HFFc6 (cell line): ENCODE measurements at places on chromosomes 4 and X.

GRCh38 chr4:86512631-86513030 lies 81.5 kb upstream of the PTPN13 start:
- DNase-seq = no peak

DNA sequence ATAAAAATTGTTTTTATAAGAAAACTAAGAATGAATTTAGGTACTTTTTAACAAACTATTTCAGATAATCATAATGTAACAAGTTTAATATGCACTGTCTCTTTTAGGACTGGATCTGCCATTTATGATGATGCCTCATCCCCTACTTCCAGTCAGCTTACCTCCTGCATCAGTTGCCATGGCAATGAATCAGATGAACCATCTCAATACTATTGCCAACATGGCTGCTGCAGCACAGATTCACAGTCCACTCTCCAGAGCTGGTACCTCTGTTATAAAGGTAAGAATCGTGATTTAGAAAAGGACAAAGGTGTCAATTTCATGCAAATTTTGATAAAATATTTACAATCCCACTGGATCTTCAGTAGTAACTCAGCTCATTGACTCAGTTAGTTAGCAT lies 566.2 kb downstream of the DACH2 start:
- no peak for DNase-seq

GRCh38 chr4:169619518-169619957 lies 840 bp upstream of the CLCN3 start:
- DNase-seq = peak; percentile 52

DNA sequence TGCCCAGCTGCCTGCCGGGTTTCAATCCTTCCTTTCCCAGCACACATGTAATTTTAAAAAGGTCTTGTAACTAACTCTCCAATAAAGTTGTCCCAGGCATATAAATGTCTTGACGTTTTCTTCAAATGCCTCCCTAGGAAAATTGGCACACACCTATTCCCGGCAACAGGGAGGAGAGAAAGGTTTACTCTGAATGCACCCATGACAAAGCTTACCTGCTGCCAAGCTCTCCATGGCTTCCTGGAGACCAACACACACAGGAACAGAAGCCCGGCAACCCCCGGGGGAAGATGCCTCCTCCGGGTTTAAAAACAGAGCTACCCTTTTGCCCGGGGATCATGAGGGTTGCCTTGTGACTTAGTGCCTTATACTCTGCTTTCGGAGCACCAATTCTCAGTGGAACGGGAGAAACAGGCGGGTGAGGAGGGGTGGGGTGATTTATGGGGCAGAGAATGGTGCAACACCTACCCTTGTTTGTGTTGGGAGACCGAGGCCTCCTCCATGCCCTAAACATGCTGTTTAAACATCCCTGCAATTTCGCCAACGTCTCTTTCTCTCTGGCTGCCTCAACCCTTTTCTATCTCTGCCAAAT lies 4.8 kb upstream of the GYG2 start:
- DNase-seq = no peak

GRCh38 chrX:41881166-41881565 lies 42.2 kb downstream of the CASK start:
- DNase-seq = no peak

DNA sequence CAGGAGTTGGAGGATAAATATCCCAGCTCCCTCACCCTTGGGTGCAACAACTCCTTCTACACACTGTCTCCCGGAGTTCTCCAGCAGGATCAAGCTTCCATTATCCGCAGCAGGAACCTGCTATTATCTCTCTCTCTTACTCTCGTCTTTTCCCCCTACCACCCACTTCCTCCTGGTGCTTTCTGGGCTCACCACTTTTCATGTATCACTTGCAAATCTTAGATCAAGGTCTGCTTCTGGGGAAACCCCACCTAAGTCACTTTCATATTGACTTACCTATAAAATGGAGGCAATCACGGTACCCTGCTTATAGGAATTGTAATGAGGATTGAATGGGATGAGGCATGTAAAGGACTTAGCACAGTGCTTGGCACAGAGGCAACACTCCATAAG lies 589.5 kb downstream of the BCOR start:
- DNase-seq = no peak

DNA sequence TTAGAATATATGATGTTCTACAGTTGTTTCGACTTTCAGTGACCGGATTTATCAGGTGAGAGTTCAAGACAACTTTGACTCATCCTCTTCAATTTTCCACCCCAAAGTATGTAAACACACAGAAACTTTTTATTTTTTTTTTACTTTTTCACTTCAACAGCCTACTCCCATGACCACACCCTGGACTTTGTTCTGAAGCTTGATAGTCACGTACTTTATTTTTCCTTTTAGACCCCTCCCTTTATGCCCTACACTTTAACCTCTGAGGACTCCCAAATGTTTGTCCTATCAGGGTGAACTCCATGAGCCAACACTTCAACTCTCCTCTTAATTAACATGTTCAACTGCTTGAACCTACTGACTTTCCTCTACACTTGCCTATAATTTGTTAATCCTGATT lies 2.5 kb upstream of the DDX60 start:
- no peak for DNase-seq

- no peak for DNase-seq
These were observed 174.3 kb downstream of the ADGRL3 start for GRCh38 chr4:61374447-61374891.

DNA sequence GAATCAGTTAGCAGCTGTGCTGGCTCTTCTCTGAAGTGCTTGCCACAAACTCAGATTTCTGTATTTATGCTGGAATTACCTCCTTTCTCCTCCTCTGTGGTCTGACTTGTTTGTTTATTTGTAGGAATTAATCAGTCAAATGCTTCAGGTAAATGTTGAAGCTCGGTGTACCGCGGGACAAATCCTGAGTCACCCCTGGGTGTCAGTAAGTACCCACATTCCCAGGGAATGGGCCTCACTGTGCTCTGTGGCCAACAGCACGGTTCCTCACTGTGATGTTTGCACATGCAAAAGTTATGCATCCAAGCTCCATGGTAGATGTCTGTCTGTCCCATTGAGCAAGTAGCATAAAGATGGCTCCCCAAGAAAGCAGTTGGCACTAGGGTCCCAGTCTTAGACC lies 169.9 kb downstream of the DCLK2 start:
- no peak for DNase-seq
